Cerebellum (tissue), 4 donors: ENCODE measurements at places on chromosomes 12 and 14. TPM values are rescaled to one million over a fixed set of nuclear protein-coding genes. Genes with fewer than 3 reads are reported as not detected.

CEBPE gene
- not detected for total RNA-seq

ACIN1 gene
- total RNA-seq: 111 TPM

YEATS4 gene
- total RNA-seq: 30.1 TPM

WIF1 gene
- total RNA-seq: 0.45 TPM

SERPINA4 gene
- total RNA-seq: not detected

GSG1 gene
- total RNA-seq: not detected

FGF23 gene
- total RNA-seq: not detected

RNASE7 gene
- total RNA-seq: not detected

KCNJ8 gene
- total RNA-seq: 4.1 TPM

ALDH1L2 gene
- total RNA-seq: 7.0 TPM

CPM gene
- total RNA-seq: 2.4 TPM

MARCHF9 gene
- total RNA-seq: 12.2 TPM

SYCP3 gene
- 1.3 TPM for total RNA-seq

KCNH5 gene
- total RNA-seq: 7.1 TPM

VDR gene
- 0.09 TPM for total RNA-seq

A2M gene
- 61.8 TPM for total RNA-seq

ATL1 gene
- 57.2 TPM for total RNA-seq

MANSC4 gene
- 0.27 TPM for total RNA-seq

KIF21A gene
- total RNA-seq: 145 TPM
